HCT116 (cell line): ENCODE measurements at places on chromosomes 16 and 17. TPM values are rescaled to one million over a fixed set of nuclear protein-coding genes. Genes with fewer than 3 reads are reported as not detected.

Gene ST6GALNAC2
- 14.7 TPM for total RNA-seq

Gene TBC1D3I
- total RNA-seq, result 0.17 TPM

DNA sequence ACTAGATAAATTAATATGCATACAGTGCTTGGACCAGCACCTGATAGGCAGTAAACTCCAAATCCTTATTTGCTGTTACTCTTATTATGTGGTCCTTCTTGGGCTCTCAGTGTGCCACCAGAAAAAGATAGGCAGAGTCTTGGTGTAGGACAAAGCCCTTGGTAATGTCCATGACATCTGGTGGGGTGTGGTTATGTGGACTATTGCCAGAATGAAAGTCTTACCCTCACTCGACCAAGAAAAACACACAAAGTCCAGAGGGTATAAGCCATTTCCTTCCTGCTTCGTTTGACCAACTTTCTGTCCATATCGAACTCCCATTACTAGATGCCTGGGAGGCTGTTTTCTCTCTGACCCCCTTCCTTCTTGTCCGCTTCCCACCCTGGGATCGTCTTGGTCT, 140.9 kb downstream of the UTP18 start:
- no peak overlapping the region for H3K27ac ChIP-seq
- no peaks in the 10 kb centered on the region for H3K4me1 ChIP-seq
- H3K36me3 ChIP-seq, result no peaks in the 10 kb centered on the region
- DNase-seq, result no peak
- H3K27me3 ChIP-seq, result no peaks in the 10 kb centered on the region

- no peaks in the 10 kb centered on the region for H3K27me3 ChIP-seq
- no peaks in the 10 kb centered on the region for H3K4me1 ChIP-seq
- no peak overlapping the region for H3K27ac ChIP-seq
- no peak overlapping the region for H3K4me3 ChIP-seq
- no peaks in the 10 kb centered on the region for H3K36me3 ChIP-seq
- no peak for DNase-seq
These were observed 26.5 kb upstream of the PPM1D start for GRCh38 chr17:60573236-60574051.

- no peaks in the 10 kb centered on the region for H3K36me3 ChIP-seq
- DNase-seq, result no peak
- peak overlapping the region; percentile 84; the same call in 1 of the 2 replicates for H3K27ac ChIP-seq
- H3K4me1 ChIP-seq, result peaks cover 79% of the 10 kb centered on the region
These were observed 25.7 kb downstream of the BAHCC1 start for GRCh38 chr17:81420769-81421462.

- no peak for DNase-seq
- no peaks in the 10 kb centered on the region for H3K4me1 ChIP-seq
- H3K4me3 ChIP-seq, result no peak overlapping the region
- no peaks in the 10 kb centered on the region for H3K36me3 ChIP-seq
These were observed 9.4 kb upstream of the MAP2K6 start for GRCh38 chr17:69405096-69405495.

DNA sequence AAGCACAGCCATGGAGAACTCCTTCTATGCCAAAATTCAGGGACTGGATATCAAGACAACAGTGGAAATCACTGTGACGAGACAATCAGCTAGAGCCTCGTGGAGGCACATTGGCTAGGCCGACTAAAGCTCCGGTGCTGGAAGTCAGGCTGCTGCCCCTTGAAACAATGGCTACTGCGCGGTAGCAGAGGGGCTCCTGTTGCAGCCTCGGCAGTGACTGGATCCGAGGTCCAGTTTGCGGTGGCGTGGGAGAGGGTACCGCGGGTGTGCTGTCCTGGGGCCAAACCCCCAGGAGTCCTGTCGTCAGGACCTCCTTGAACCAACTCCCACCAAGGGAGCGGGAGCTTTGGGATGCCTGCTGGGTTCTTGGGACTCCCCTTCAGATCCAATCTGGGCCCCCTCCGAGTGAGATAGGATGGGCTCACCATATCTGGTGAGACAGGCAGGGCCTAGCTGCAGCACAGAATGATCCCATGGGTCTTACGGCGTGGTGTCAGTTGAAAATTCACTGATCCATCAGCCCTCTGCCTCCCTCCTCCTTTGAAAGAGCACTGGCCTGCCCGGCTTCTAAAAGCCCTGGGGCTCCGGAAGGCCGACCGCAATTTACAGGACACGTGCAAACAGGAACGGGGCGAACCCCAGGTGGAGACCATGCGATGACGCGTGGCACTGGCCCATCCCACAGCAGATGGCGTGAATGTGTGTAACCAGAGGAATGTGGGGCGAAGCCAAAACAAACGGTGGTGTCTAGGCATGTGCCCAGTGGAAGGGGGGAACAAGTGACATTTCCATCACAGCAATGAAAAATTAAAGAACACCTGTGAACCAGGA, 15.8 kb upstream of the KCNJ18 start:
- H3K36me3 ChIP-seq, result no peaks in the 10 kb centered on the region
- no peak for DNase-seq
- no peak overlapping the region for H3K4me3 ChIP-seq
- no peak overlapping the region for H3K27ac ChIP-seq
- no peaks in the 10 kb centered on the region for H3K27me3 ChIP-seq
- no peaks in the 10 kb centered on the region for H3K4me1 ChIP-seq

DNA sequence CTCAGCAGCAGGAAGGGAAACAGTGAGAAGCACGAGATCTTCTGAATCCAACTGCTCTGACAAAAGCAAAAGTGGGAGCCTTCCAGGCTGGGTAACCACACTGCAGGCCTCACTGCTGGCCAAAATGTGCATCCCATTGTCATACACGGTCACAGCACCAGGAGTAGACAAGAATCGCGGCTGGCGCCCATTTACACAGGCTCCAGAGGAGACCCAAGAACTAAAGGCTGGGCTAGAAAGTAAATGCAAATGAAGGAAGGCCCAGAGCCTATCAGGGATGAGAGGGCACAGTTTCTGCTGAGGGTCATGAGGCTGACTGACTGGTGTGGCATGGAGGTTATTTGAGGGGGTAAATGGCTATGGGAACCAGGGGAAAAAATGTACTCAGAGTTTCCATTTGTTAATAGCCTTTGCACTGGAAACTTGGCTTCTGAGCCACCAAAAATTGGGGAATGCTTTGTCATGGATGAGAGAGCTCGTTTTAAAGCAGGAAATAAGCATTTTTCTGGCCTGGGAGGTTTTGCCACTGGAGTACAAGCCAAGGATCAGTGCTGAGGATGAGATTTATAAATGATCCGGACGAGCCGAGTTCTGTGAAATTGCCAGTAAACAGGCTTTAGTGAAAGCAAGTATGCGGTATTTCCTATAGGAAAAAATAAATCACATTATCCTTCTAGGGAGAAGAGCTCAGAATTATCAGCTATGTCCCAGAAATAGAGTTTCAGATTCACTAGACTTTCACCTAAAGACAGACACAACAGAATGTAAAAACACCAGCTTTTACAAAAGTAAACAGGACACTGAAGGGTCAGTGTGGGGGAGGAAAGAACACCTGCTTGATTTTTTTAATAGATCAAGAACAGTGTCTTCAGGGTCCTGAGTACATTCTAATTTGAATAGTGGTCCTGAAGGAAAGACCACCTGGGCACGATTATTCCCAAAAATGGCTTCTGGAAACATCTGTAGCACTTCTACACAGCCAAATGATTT, 66.9 kb upstream of the GSG1L start:
- H3K4me1 ChIP-seq, result no peaks in the 10 kb centered on the region
- peaks cover 89% of the 10 kb centered on the region for H3K36me3 ChIP-seq
- H3K27ac ChIP-seq, result no peak overlapping the region
- no peak overlapping the region for H3K4me3 ChIP-seq

DNA sequence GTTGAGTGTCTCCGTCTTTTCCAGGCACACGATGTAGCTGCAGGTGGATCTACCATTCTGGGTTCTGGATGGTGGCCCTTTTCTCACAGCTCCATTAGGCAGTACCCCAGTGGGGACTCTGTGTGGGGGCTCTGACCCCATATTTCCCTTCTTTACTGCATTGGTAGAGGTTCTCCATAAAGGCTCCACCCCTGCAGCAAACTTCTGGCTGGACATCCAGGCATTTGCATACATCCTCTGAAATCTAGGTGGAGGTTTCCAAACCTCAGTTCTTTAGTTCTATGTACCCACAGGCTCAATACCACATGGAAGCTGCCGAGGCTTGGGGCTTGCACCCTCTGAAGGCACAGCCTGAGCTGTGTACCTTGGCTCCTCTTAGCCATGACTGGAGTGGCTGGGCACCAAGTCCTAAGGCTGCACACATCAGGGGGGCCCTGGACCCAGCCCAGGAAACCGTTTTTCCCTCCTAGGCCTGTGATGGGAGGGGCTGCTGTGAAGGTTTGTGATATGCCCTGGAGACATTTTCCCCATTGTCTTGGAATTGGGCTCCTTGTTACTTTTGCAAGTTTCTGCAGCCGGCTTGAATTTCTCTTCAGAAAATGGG, 14.0 kb downstream of the ABCC1 start:
- H3K4me3 ChIP-seq, result no peak overlapping the region
- H3K36me3 ChIP-seq, result peaks cover 14% of the 10 kb centered on the region
- H3K27ac ChIP-seq, result peak overlapping the region; percentile 75
- DNase-seq, result no peak
- no peaks in the 10 kb centered on the region for H3K27me3 ChIP-seq

- H3K4me1 ChIP-seq, result no peaks in the 10 kb centered on the region
- H3K27me3 ChIP-seq, result no peaks in the 10 kb centered on the region
- DNase-seq, result no peak
- H3K36me3 ChIP-seq, result no peaks in the 10 kb centered on the region
- no peak overlapping the region for H3K27ac ChIP-seq
- no peak overlapping the region for H3K4me3 ChIP-seq
These were observed 814.4 kb downstream of the CDH11 start for GRCh38 chr16:64307431-64307830.

- DNase-seq, result no peak
- no peak overlapping the region for H3K4me3 ChIP-seq
These were observed 85.7 kb downstream of the NCOR1 start for GRCh38 chr17:16129441-16130205.

GRCh38 chr17:74280093-74280513, 6.1 kb downstream of the DNAI2 start:
- no peak overlapping the region for H3K27ac ChIP-seq

DNA sequence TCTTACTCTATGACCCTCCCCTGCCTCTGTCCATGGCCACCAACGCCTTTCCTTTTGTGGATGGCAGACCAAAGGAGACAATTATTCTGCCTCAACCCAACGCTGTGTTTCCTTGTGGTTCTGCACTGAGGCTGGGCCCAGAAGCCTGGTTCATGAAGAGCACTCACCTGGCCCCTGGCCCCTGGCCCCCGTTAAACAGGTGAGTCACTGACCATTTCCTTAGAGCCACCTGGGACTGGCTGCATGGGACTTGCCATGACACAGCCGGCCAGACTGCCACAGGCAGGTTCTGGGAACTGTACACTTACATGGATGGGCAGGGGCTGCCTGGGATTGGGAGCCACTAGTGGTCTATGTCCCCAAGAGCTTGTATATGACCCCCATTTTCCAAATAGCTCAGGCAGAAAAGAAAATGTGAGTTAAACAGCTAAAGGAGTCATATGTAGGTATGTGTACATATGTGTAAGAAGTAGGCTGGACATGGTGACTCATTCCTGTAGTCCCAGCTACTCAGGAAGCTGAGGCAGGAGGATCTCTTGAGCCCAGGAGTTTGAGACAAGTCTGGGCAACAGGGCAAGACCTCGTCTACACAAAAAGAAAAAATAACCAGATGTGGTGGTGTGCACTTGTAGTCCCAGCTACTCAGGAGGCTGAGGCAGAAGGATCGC, 181.9 kb upstream of the CACNG5 start:
- DNase-seq, result no peak
- H3K36me3 ChIP-seq, result no peaks in the 10 kb centered on the region
- peaks cover 11% of the 10 kb centered on the region for H3K4me1 ChIP-seq

- H3K4me3 ChIP-seq, result no peak overlapping the region
- H3K36me3 ChIP-seq, result no peaks in the 10 kb centered on the region
- H3K27me3 ChIP-seq, result no peaks in the 10 kb centered on the region
- H3K4me1 ChIP-seq, result peaks cover 10% of the 10 kb centered on the region; the same call in 1 of the 2 replicates
- DNase-seq, result no peak
- no peak overlapping the region for H3K27ac ChIP-seq
These were observed 69.2 kb upstream of the DHX40 start for GRCh38 chr17:59496178-59496577.

- H3K4me3 ChIP-seq, result peak overlapping the region; percentile 78
- H3K4me1 ChIP-seq, result peaks cover 8% of the 10 kb centered on the region; the same call in 1 of the 2 replicates
- peaks cover 6% of the 10 kb centered on the region; the same call in 1 of the 2 replicates for H3K36me3 ChIP-seq
- DNase-seq, result no peak
These were observed 628 bp upstream of the BLMH start for GRCh38 chr17:30292286-30292858.

GRCh38 chr16:72800524-72801161, 247.3 kb downstream of the ZFHX3 start:
- no peaks in the 10 kb centered on the region for H3K4me1 ChIP-seq
- no peak overlapping the region for H3K4me3 ChIP-seq
- no peaks in the 10 kb centered on the region; the same call in 1 of the 2 replicates for H3K36me3 ChIP-seq
- H3K27ac ChIP-seq, result no peak overlapping the region
- no peak for DNase-seq

GRCh38 chr17:38583828-38584349, 21.9 kb downstream of the SRCIN1 start:
- H3K27me3 ChIP-seq, result no peaks in the 10 kb centered on the region
- no peak for DNase-seq
- H3K36me3 ChIP-seq, result no peaks in the 10 kb centered on the region
- H3K4me1 ChIP-seq, result peaks cover 24% of the 10 kb centered on the region
- H3K27ac ChIP-seq, result no peak overlapping the region

- peak; percentile 7 for DNase-seq
- H3K4me1 ChIP-seq, result peaks cover 11% of the 10 kb centered on the region
- no peak overlapping the region for H3K27ac ChIP-seq
- H3K27me3 ChIP-seq, result no peaks in the 10 kb centered on the region
- peaks cover under 1% of the 10 kb centered on the region for H3K36me3 ChIP-seq
These were observed 13.4 kb downstream of the HSPB9 start for GRCh38 chr17:42135664-42136653.

- H3K27me3 ChIP-seq, result no peaks in the 10 kb centered on the region
- H3K27ac ChIP-seq, result no peak overlapping the region
- no peak for DNase-seq
- no peak overlapping the region for H3K4me3 ChIP-seq
- H3K36me3 ChIP-seq, result no peaks in the 10 kb centered on the region
These were observed 584.0 kb upstream of the CDH8 start for GRCh38 chr16:62620275-62620674.

DNA sequence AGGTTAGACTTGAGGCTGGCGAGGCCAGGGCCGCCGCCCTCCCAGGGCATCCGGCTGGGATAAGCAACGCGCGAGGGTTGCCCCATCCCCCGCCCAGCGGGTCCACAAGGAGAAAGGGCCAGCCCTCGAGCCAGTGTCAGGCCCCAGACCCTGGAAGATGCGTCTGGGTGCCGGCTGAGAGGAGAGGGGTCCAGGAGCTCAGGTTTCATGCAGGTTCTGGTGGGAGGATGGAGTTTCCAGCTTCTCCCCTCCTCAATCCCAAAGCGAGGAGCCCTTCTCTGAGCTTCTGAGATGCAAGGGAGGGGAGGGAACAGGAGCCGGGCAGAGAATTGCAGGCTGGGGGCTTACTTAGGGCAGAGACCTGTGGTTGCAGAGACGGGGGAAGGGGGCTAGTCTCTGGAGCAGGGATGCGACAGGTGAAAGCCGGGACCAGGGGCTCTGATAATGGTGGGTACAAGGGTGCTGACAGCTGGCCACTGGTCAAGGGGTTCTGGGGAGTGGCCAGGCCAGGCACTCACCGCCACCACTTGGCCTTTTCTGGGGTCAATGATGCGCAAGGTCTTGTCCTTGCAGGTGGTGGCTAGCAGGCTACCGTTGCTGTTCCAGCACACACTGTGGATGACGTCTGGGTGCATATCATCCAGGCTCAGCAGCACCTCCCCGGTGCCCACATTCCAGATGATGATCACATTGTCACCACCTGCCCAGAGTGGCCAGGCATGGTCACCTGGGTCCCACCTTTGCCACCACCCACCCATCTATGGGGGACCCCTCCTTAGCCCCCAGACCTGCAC, 4.2 kb downstream of the CORO6 start:
- peak overlapping the region; percentile 64; the same call in 1 of the 2 replicates for H3K27ac ChIP-seq
- H3K4me1 ChIP-seq, result peaks cover 75% of the 10 kb centered on the region
- H3K27me3 ChIP-seq, result no peaks in the 10 kb centered on the region
- no peak for DNase-seq
- H3K36me3 ChIP-seq, result no peaks in the 10 kb centered on the region
